ENCODE measurements at places on chromosomes 2 and 18.

- no peak for DNase-seq
These were observed 118.4 kb downstream of the ALMS1 start for GRCh38 chr2:73503992-73504570.

- peak; percentile 16 for DNase-seq
These were observed 263.8 kb upstream of the ATP5MC3 start for GRCh38 chr2:175445281-175445680.

- DNase-seq = no peak
These were observed 887.2 kb upstream of the KLHL29 start for GRCh38 chr2:22497789-22498188.

DNA sequence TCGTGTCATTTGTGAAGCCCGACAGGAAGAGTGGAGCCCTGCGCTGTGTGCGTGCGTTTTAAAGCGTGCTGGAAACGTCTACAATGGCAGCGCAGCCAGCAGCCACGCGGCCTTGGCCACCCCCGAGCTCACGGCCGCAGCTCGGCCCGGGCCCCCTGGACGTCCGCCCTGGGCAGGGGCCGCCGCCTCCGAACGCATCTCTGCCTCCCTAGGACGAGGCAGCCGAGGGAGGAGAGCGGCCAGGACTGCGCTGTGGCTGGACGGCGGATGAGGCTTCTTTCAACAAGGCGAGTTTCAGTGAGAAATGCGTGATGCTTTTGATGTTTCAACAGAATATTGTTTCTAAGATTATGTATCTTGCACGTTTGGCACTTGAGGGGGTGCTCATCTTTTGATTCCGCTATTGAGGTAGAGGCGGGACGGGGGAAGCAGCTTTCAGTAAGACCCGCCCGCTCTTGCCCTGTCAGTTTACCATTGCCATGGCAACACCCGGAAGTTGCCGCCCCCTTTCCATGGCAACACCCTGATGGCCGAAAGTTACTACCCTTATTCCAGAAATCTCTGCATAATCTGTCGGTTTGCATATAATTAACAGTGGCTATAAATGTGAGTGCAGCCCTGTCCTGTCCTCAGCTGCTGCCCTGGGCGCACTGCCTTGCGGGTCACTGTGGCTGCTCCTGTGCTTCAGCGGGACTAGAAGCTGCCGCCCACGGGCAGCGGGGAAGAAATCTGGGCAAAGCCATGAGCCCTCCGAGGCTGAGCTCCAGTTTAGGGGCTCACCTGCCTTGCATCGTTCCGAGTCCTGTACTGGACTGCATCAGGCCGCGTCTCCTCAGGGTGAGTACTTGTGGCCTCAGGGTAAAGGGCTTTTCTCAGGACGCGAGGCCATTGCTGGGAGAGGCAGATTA is 38.6 kb downstream of the ADNP2 start:
- peak; percentile 77 for DNase-seq

GRCh38 chr2:209788925-209789324 is 17.3 kb downstream of the UNC80 start:
- DNase-seq = no peak

DNA sequence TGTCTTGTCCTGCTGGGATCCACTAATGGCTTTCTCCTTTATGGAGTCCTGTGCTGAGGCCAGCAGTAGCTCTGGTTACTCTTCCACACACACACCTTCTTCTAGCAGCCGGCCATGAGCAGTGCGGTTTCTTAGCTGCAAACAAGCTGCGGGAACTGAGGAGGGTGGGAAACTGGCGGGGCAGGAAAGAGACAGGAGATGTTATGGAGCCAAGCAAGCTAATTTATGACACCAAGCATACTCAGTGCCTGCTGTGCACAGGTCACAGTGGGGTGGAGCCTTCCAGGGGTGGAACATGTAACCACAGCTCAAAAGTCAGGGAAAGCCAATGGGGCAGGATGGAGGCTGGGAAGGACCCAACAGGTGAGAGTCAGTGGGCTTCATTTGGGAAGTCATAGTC is 180.8 kb downstream of the FAM210A start:
- no peak for DNase-seq

DNA sequence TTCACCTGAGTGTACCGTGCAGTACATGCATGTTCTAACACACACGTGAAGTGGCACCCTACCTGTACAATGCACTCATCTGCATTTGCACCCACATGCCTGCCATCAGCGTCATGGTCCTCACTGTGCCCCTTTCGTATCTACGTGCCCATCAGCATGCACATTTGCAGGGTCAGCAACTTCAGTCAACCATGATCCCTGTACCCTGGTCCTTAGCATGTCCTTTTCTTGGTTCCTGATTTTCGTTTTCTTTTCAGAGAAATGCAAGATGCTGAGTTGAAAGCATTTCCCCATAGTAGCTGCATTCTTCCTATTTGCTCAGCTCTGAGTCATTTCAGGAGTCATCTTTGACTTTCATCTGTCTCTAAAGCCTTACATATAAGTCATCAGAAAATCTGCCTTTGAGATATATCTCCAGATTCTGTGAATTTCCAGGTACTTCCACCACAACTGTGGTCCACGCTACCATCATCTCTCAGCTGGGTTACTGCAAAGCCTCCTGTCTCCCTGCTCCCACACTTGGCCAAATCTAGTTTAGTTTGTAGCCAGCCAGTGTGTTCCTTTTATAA is 14.7 kb upstream of the PUM2 start:
- no peak for DNase-seq

GRCh38 chr2:164937864-164938401 is 17.4 kb downstream of the SLC38A11 start:
- peak; percentile 85 for DNase-seq
